Fibroblast of villous mesenchyme (primary cell): ENCODE measurements at places on chromosomes 2 and 18. TPM values are rescaled to one million over a fixed set of nuclear protein-coding genes. Genes with fewer than 3 reads are reported as not detected.

DNA sequence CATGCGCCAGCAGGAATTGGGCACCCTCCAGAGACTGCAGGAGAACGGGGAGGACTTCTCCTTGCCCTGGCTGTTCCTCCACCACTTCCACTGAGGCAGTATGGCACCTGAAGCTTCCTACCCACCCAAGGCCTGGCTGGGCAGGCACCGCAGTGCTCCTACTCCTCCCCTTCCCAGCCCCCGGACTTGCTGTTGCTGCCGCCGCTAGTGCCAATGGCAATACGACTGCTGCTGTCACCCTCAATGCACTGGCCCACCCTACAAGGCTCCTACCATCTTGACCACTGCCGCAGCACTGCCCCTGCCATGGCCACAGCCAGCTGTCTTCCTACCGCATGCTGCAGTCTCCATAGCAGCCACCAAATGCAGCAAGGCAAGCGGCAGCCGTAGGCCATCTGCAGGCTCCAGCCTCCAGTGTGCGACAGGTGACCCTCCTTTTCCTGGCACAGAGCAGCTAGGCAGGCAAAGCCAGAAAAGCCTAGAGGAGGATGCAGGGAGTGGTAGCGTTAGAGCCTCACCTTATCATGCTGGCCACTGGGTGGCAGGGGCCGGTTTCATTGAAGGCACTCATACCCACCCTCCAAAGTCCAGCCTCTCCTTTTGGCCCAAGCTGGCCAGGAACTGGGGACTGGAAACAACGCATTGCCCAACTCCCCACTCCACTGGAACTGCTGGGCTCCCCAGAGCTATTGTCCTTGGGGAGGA is 47.4 kb upstream of the ANKRD62 start:
- DNase-seq, result no peak

DNA sequence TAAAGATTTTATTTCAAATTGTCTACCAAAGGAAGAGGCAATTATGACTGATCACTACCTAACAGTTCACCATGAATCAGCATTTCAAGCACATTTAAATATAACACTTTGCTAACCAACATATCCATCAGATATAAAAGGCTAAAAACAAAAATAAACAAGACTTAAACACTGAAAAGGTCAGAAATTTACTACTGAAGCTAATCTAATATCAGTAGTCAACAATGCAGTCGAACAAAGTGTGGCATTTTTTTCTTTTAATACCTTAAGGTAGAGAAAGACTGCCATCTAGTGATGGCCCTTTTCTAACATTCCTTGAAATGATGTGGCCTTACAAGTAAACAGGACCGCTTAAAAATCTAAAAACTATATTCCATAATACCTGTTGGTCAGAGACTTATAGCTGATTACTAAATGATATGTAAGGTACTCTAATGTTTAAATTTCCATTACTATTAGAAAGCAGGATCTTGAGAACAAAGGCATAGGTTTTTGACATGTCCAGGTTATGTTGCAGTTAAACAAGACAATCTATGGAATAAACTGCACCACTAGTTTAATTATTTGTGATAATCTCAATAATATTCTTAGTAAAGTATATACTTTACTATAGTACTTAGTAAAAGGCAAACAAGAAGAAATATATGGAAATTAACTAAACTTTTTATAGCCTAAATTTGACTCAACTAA is 80.0 kb downstream of the EXOC6B start:
- peak; percentile 79 for DNase-seq

DNA sequence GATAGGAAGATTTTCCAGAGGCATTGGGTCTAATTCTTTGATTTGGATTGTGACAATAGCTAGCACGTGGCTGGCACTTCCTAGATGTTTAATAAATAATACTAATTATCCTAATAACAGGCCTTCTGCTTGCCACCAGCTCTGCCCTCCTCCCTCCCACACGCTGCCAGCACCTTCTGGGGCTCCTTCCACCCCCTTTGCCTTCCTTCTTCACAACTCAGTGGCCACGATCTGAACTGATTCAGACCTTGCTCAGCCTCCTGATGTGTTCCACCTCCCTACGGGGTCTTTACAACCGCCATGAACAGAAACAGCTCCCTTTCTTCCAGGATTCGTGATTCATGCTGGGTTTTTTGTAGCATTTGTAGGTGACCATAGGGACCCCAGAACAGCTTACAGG is 310.3 kb upstream of the HS6ST1 start:
- DNase-seq, result no peak

GRCh38 chr18:47180765-47181164 is 4.6 kb upstream of the IER3IP1 start:
- no peak for DNase-seq

DNA sequence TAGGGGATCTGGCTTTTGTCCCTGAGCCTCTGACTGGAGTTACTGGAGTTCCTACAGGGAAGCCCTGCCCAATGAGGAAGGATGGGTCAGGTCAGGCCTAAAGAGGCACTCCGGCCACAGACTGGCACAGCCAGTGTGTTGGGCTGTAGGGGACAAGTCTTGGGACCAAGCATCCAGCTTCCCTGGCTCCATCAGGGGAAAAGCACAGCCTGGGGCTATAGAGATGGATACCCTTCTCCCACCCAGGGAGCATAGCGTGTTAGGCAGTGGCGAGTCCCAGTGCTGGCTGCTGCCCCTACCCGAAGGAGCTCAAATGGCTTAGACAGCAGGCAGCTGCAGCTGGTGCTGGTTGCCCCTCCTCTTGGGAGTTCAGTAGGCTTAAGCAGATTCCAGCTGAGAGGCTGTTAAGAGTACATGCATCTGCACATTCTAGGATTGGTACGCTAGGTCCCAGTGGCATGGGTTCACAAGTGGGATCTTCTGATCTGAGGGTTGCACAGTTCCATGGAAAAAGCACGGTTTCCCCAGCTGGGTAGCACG is 111.4 kb downstream of the DCDC2C start:
- DNase-seq, result no peak

DNA sequence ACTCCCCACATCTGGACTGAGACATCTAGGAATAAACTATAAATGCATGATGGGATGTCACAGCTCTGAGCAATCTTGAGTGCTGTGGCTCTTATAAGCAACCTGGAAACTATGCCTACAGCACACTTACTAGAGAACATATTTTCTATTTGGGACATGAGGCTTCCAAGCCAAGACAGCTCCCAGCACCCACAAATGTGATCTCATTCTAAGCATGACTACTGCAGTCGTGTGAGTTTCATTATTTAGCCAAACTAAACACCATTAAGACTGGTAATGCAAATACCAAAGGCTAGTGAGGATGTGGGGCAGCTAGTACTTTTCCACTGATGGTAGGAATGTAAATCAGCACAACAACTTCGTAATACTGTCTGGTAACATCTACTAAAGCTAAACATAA is 72.5 kb downstream of the RTTN start:
- DNase-seq, result peak; percentile 97

DNA sequence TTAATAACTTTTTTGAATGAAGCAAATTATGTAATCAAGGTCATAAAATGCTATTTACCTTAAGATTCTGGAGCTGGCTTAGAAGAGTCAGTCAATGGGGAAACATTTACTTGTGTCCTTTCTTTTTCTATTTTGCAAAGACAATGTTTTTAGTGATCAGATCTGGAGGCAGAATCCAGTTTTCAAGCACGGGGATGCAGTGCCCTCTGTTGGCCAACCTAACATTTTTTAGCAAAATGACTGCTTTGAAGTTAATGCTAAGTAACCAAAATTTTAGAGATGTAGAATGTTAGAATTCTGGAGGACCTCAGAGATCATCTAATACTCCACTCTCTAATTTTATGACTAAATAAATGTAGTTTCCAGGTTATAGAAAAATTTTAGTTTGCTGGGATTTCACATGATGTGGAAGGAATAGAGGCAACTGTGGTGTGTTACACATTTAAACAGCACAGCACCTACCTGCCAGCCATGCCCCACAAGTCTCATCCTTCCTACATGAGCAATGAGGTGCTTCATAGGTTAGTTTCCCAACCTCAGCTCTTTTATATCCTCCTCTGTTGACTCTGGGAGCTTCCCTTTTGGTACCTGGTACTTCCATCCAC is 23.6 kb upstream of the SLC9A4 start:
- peak; percentile 54 for DNase-seq

DNA sequence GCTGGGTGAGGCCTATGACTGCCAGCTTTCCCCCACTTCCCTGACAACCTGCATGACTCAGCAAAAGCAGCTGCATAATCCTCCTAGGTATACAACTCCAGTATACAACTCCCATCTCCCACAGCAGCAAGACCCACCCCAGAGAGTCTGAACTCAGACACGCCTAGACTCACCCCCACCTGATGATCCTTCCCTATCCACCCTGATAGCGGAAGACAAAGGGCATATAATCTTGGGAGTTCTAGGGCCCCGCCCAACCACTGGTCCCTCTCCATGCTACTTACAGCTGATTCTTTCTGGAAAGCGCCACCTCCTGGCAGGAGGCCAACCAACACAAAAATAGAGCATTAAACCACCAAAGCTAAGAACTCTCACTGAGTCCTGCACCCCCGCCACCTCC is 296.5 kb downstream of the DCC start:
- DNase-seq, result no peak

DNA sequence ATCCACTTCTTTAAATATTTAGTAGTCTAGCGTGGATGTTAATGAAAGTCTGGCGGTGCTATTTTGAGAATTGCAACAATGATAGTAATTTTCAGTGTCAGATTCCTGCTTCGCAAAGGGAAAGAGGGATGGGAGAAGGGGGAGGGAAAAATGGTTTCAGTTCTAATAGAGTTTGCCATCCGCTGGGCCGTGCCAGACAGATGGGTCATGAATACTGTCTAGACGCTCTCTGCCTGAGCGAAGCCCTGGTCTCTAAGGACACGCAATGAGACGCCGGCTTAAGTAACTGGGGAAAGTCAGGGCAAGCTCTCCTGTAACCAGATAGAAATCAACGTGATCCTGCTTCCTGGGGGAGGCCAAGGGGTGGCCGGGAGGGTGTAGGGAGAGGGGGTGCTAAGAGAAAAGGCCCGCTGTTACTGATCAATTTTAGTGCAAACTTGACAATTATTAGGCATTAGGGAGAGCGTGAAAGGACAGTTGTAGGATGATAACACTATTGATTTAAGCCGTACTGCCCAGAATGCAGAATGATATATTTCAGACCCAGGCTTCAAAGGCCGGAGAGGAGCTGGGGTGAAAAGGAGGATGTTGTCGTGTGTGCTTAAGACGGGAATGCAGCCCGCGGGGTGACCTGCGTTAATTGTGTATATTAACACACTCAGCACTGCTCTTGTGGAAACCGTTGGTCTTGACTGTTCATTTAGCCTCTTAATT is 229.2 kb downstream of the LDLRAD4 start:
- peak; percentile 66 for DNase-seq

GRCh38 chr2:233329489-233330135 is 22.0 kb downstream of the SAG start:
- no peak for DNase-seq

- DNase-seq, result peak; percentile 24
These were observed 149.1 kb downstream of the GREB1L start for GRCh38 chr18:21391074-21391673.

DNA sequence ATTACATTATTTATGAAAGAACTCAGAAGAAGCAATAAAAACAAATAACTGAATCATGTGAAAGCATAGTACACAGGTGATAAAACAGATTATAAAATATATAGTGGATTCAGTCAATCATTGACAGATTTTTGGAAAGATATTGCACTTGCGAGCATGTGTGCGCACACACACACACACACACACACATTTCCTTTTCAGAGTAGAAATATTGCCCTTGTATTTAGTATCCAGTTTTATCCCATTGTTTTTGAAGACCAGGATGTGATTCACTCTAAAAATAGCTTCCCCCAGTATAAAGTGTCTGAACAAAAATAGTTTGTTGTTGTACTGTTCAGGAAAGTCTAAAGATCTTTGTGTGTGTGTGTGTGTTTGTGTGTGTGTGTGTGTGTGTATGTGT is 145.5 kb downstream of the CALCRL start:
- peak; percentile 27 for DNase-seq

GRCh38 chr2:26816893-26817292 is 31.0 kb downstream of the CENPA start:
- DNase-seq, result no peak

DNA sequence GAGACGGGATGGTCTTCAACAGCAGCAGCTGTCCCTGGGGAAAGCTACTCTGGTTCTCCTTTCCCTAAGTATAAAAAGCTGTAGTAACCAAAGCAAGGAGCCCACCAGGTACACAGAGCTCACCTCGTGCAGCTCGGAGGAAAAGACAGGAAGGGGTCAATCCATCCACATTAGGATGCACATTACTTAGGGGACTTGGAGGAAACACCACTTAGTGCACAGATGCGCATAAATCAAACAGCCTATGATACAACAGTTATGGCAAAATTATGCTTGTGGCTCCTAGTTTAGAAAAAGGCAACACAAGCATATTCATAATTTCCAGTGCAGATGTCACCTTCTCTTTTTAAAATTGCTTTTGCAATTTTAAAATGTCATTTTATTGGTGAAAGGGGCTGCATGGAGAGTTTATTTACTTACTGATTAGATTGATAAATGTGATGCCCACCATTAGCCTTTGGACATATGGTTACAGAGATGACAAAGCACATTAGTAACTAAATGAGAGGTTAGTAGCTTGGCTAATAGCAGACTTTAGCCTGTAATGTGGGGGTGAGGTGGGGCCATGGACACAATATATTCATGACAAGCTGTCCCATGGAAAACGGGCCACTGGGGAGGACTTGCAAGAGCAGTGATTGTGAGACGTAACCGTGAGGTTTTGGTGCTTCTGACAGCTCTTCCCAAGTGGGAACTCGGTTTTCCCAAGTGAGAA is 199.8 kb downstream of the MYT1L start:
- DNase-seq, result no peak

- peak; percentile 97 for DNase-seq
These were observed 156.4 kb downstream of the DSEL start for GRCh38 chr18:67359873-67360838.

DNA sequence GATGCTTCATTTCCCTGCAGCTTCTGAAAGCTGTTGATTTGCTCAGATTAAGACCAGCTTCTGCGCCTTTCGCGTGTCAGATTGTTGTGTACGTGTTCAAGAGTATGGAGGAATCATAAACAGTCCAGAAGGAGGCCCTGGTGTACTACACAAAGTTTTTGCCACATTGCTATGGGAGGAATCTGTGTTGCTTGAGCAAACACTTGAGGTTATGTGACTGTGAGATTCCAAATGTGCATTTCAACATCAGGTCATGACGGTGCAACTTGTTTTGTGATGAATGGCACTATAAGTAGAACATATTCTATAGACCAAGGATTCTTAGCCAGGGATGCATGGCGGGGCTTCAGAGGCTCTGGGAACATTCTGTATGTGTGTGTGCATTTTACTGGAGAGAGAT is 35.0 kb downstream of the SRSF7 start:
- DNase-seq, result peak; percentile 91

DNA sequence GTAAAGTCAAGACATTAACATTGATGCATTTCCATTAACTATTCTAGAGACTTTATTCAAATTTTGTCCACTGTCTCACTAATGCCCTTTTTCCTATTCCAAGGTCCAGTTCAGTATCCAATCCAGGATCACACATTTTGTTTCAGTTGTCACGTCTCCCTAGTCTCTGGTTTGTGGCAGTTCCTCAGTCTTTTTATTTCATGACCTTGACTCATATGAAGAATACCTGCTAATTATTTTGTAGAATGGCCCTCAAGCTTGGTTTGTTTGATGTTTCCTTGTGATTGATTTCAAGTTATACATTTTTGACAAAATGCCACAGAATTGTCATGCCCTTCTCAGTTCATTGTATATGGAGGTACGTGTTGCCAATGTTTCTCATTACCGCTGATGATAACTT is 145.2 kb downstream of the FHOD3 start:
- DNase-seq, result no peak

The ZNF142 gene
- 14.7 and 14.8 TPM in 2 replicates for total RNA-seq

The ARHGAP28 gene
- 6.0 and 7.1 TPM in 2 replicates for total RNA-seq

The RAB27B gene
- 3.9 and 6.5 TPM in 2 replicates for total RNA-seq

The TTLL4 gene
- 12.6 and 19.9 TPM in 2 replicates for total RNA-seq

The LINC00305 gene
- not detected in 2 replicates for total RNA-seq

The AOX1 gene
- total RNA-seq, result 17.7 and 57.4 TPM in 2 replicates

The CPO gene
- not detected in 2 replicates for total RNA-seq

The LBX2 gene
- 1.3 and 2.9 TPM in 2 replicates for total RNA-seq
